ENCODE measurements at places on chromosomes 5 and 9.

GRCh38 chr5:1765141-1765879 is 34.3 kb downstream of the MRPL36 start:
- DNase-seq, result no peak

DNA sequence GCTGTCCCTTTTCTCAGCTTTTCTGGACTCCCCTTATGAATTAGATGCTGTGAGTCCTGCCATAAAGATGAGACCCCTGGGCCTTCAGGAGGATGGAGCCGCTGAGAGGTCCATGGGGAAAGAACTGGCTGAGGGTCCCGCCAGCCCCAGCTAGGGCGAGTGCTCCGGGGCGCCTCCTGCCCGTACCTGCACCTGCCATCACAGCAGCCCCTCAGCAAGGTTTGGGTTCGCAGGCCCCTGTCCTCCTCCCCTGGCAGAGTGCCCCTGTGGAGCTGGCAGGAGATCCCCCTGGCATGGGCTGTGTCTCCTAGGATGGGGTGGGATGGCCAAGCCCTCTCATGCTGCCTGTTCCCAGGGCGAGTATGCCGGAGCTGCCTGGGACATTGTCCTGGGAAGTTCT is 64.2 kb downstream of the COL5A1 start:
- no peak for DNase-seq

GRCh38 chr5:151034422-151035379 is 14.3 kb downstream of the GPX3 start:
- no peak for DNase-seq

DNA sequence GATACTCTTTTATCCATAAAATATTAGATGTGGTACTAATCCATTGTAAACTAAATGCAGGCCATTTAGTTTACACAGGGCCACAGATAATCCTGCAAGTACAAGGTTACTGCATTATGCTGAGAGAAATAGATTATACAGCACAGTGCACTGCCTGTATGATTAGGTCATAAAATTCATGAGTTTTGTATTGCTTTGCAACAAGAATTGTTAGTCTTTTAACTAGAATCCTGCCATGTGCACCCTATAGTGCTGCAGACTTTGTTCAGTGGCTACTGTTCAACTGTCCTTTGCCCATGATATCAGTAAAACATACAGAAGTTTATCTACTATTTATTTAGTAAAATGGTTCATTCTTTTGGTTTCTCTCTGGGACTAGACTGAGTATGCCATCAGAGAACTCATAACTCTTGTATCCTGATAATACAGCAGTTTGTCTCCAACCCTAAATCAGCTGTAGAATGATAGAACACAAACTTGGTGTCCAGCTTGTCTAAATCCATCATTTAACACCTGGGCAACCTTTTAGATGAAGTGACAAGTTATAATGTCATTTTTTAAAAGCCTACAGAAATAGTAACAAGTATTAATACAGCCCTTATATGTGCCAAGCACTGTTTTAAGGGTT is 291.2 kb downstream of the TMEM167A start:
- no peak for DNase-seq

DNA sequence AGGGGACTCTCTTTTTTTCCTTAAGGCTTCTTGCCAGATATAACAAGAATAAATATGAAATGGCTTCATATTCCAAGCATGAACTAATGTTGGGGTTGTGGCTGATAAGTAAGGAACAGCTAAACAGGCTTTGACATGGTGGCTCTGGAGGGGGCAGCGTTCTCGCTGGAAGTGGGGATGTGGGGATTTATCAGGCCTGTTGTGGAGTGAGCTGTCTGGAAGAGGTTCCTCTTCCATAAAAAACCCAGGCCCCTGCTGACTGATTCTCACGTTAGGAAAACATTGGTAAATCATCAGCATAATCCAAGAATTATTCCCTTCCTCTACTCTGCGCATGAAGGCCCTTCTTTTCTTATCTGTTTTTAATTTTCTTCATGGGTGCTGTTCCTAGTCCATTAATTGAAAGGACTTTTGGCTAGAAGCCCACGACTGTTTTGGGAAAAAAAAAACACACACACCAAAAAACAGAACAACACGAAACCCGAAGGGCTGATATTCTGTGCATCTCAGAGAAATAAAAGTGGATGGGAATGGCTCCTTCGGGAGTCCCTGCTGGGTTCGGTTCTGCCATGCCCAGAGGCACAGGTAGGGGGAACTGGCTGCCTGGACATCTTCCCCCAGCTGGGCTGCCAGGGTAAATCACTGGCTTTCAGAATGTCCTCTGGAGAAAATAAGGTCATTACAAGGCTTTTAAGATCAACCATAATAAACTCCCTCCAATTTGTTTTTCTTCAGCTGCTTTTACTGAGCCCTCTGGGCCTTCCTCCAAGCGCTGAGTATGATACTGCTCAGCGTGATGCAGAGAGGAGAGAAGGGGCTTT is 297.0 kb downstream of the SLIT3 start:
- DNase-seq, result no peak

GRCh38 chr9:79026316-79026715 is 545.4 kb upstream of the TLE4 start:
- DNase-seq, result no peak

DNA sequence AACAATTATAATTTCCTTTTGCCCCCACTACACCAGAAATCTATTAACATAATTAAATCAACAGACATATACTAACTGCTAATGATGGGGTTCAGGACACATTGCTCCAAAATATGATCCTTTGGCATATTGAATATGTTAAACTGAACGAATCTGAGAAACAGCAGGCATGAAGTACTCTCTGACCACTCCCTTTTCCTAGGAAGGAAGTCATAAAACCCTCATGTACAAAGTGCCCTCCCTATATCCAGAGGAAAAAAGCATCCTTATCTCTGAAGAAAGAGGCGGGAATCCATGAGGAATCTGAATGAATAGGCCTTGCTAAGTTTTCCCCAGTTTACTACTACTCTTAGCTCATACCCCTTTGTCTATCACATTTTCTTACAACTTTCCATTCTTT is 67.9 kb downstream of the ADAMTS6 start:
- DNase-seq, result no peak
